Caki2 (cell line): ENCODE measurements at places on chromosomes 12 and 14. TPM values are rescaled to one million over a fixed set of nuclear protein-coding genes. Genes with fewer than 3 reads are reported as not detected.

- DNase-seq = peak; percentile 64
These were observed 35.3 kb downstream of the MSRB3 start for GRCh38 chr12:65313719-65314317.

The TMEM119 gene
- total RNA-seq = not detected in 2 replicates

The SAMD15 gene
- 0.95 and 3.2 TPM in 2 replicates for total RNA-seq

DNA sequence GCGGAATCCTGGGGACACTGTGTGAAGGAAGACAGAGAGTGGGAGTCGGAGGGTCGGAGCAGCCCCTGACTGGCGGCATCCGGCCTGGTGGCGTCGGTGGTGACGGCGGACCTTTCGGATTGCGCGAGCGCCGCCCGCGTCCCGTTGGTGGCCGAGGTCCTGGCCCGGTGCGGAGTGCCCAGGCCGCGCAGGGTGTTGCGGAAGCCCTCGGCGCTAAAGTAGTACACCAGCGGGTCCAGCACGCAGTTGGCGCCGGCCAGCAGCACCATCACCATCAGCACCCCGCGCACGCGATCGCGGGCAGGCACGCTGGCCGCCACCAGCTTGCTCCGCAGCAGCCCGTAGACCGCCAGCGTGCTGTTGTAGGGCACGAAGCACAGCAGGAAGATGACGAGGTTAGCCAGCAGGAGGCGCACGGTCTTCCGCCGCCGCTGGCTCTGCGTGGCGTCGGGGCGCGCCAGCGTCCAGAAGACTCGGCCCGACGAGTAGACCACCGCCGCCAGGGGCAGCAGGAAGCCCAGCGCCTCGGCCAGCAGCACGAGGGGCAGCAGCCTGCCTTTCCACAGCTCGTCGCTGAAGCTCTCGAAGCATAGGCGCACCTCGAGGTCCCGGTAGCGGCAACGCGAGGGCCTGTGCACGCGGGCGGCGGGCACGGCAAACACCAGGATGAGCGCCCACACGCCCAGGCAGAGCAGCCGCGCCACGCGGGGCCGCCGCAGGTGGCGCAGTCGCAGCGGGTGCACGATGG is 13.1 kb upstream of the CHD4 start:
- no peak for DNase-seq

The ATL1 gene
- 6.3 and 16.2 TPM in 2 replicates for total RNA-seq

GRCh38 chr12:24562771-24563431 is 386.0 kb downstream of the BCAT1 start:
- DNase-seq = peak; percentile 38

The CISTR gene
- not detected in 2 replicates for total RNA-seq

The TMEM52B gene
- 2.8 TPM in 1 of 2 replicates, not detected in the other for total RNA-seq

DNA sequence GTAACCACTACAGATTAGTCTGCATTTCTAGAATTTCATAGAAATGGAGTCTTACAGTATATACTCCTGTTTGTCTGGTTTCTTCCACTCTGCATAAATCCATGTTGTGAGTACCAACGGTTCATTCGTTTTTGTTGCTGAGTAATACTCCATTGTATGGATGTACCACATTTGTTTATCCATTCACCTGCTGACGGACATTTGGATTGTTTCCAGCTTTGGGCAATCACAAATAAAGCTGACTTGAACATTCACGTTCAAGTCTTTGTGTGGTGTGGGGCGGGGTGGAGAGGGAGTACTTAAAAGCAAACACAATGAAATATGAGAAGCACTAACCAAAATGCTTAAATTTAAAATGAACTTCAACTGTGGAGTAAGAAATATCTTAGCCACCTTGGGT is 7.1 kb downstream of the HECTD4 start:
- no peak for DNase-seq

- no peak for DNase-seq
These were observed 196.9 kb downstream of the BCL11B start for GRCh38 chr14:99075061-99075460.
